Cortex of kidney (tissue), 1 donor: ENCODE measurements at places on chromosomes 6 and 20.

DNA sequence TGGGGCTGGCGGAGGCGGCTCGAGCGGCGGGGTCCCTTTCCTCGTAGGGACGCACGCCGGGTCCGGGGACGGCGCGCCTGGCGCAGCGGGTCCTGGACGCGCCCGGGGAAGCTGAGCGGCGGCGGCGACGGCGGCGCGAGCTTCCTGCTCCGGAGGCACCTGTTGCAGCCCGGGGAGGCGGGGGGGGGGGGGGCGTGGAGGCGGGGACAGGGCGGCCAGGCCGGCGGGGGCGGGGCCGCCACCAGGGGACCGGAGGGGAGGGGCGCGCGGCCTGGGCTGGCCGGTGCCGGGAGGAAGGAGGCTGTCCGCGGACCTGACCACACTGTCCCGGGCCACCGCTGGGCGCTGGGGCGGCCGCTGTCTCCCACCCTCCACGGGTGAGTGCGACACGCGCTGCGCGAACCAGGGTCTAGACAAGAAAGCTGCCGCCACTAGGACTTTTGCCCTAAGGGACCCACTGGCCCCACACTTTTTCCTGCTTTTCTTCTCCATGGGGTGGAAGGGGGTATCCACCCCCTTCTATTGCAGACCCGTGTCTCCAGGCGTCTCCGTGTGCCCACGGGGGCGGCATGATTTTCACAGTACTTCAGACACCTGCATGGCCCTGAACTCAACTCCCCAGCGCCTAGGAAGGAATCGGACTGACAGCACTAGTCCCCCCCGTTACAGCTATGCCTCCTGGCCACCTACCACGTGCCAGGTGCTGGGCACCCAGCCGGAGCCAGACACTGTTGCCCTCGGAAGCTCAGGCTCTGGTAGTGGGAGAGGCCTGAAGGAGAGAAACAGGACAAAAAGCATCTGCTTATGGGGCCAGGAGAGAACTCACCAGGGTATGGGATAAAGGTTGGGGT lies at the start of gene NFATC2:
Gene NFATC2, minus strand, starts transcription at position 149 of the 851 bp plus-strand sequence. CDS start 220 bp downstream, outside the sequence.
- no peak for DNase-seq

GRCh38 chr6:66930559-66931290 lies 1223.7 kb upstream of the EYS start:
- no peak for DNase-seq

- no peak for DNase-seq
These were observed 111.9 kb upstream of the GGTLC1 start for GRCh38 chr20:24100370-24101011.

DNA sequence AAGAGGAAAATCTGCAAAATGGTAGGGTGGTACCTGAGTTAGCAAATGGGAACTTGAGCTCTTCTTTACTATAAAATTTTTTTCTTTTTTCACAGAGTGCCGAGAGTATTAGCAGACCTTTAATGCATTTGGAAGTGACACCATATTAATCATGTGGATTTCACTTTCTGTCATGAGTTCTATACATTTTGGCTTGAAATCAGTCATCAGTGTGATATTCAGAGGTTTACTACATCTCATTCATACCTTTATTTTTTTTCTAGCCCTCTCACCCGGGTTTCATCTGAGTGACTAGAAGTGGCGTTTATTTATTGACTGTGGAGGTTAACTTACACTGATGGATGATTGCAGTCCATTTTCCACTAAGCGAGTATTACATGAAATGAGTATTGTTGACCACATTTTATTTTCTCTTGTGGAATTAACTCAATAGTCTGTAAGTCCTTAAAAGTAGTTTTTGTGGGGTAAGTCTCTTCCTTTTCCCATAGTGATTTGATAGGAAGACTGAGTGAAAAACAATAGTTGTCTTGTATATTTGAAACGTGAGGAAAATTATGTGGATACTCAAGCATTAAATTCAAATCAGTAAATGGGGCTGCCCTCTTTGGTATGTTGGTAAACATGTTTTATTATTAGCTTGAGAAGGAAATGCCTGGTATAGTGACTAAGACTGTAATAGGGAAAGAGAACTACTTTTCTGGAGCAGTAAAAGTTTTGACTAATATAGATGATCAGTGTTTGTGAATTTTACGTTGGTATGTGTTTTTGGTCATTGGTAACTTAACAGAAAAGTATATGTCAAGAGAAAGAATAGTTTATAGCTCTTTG lies 55.5 kb downstream of the JARID2 start:
- no peak for DNase-seq

- DNase-seq: no peak
These were observed 437.4 kb upstream of the JAG1 start for GRCh38 chr20:11111191-11111590.

DNA sequence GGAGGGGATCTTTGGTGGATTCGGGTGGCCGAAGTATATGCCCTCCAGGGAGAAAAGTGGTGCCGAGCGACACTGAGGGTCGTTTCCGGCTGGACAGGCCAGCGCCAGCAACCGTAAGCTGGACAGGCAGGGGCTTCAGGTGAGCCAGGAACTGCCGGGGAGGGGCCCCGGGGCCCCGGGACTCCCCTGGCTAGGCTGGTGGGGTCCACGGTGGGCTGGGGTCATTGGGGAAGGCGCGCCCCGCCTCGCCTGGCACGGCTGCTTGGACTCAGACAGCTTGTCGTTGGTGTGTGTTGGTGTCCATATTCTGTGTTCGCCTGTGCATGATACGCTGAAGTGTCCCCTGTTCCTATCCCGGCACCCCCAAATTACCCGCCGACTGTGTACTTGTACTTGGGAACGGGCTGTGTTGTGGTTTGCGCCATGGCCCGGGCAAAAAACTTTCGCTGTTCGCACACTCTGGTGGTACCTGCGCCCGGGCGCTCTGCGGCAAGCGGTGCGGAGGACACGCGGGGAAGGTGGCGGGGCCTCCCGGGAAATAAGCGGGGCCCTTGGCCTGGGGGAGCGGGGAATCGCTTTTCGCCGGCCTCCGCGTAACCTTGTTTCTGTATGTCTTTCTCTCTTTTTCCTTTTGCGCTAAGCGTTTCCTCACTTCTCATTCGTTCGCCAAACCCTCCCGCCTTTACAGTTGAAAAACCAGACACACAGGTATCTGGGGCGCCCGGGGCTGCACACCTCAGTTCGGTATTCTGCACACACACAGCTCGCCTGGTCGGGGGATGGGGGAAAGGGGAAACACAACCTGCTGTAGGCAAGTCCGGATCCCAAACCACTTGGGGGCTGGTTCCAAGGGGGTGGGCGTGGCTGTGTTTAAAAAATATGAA lies 3.2 kb downstream of the GNAS start:
- DNase-seq: no peak

- DNase-seq: no peak
These were observed 59.8 kb downstream of the MRPL14 start for GRCh38 chr6:44067173-44068139.

- no peak for DNase-seq
These were observed 68.4 kb upstream of the BACH2 start for GRCh38 chr6:90365002-90365401.

DNA sequence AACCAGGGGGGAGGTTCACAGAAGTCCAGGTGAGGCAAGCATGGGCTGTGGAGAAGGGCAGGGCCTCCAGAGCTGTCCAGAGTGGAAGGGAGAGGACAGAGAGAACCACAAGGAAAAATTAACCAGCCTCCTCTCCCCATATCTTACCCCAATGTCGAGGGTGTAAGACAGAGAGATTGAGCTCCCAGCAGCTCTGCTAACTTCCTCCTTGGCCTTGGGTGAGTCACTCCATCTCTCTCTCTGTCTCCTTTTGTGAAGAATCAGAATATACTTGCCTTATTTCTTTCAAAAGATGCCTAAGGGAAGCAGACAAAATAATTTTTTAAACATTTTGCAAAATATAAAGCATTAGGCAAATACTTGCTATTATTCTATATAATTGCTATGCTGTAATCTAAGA lies 58.3 kb upstream of the IYD start:
- no peak for DNase-seq

DNA sequence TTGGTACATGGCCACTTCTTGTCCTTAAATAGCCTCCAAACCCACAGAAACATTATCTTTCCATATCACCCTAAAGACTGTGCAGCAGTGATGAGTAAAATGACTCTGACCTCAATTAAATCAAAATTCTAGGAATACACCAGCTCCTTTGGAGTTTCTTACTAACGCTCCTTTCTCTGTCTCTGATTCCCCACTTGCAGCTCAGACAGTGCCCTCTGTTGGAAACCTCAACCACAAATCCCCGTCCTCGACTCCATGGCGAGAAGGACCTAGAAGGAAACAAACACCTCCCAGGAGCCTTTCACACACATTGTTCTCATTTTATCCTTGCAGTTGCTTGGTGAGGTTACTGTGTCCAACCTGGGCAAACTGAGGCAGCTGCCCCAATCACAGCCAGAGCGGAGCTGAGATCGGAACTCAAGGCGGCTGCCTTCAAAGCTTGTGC lies 17.7 kb upstream of the PARD6B start:
- no peak for DNase-seq

GRCh38 chr6:56840467-56841380 lies 114.2 kb upstream of the BEND6 start:
- DNase-seq: no peak

DNA sequence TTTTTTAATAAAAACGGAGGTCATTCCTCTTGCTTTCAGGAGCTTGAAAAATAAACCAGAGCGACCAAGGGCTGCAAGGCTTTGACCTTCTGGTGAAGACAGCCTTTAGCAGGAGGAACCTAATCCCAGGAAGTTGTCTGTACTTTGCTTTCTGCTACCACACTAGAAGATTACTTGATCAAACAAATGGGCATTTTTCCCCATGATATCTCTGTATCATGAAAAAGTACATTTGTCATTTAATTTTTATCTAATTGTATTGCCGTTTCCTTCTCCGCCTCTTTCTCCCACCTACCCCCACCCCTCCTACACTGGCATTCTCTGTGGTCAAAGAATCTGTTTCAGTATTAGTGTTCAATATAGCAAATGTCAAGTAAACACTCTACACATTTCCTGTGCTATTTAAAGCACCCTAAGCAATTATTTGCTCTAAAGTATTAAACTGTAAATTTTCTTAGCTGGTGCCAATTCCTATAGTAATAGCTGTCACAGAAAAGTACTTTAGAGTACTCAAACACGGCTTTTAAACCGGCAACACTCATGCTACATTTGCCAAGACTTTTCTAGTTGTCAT lies 29.7 kb downstream of the ATXN1 start:
- DNase-seq: no peak

DNA sequence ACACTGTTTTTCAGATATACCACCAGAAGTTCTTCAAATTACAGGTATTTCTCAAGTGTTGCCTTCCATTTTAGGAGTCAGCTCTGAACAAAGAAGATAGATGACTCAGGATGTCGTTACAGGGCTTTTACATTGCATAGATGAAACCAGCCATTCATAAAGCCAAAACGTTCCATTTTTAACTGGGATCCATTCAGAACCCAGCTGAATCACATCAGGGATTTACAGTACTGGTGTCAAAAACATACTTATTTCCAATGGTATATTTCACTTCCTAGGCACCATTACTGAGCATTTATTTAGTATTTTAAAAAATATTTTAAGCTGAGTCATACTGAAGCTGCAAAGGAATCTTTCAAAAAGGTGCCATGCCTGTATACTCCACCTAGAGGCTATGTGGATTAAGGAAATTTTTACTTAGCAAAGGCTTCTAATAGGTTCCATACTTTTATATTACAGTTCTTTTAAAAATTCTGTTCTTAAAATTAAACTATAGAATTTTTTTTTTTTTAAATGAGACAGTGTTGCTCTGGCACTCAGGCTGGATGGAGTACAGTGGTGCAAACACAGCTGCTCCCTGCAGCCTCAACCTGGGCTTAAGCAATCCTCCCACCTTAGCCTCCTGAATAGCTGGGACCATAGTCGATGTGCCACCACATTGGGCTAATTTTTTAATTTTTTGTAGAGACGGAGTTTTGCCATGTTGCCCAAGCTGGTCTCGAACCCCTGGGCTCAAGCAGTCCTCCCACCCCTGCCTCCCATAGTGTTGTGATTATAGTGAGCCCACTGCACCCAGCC lies 2.6 kb downstream of the ASF1A start:
- DNase-seq: no peak

DNA sequence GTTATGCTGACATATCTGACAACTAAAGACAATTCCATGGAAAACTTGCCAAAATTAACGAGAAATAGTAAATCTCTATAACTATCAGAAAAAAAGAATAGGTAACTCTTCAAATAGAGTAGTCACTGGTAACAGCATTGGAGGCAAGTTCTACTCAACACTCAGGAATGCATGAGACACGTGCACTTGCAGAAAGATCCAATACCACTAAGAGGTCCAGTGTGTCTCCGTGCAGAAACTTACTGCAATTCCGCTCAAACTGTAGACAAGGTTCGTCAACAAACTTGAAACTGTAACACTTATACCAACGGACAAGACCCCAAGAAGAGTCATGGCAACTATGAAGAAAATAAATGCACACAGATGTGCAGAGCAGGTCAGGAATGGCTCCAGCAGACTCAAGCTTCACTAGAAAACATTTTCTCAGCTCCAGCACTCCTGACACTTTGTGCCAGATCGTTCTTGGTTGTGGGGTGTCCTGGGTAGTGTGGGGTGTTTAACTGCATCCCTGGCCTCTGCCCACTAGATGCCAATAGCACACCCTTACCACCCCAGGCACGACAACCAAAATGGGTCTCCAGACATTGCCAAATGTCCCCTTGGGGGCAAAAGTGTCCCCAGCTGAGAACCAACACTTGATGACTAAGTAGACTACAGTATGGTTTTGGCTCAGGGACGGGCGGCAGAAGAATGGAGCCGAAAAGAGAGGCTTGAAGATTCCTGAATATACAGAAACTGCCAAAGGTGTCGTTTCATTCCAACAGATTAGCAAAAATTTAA lies 134.8 kb downstream of the DTNBP1 start:
- DNase-seq: no peak

DNA sequence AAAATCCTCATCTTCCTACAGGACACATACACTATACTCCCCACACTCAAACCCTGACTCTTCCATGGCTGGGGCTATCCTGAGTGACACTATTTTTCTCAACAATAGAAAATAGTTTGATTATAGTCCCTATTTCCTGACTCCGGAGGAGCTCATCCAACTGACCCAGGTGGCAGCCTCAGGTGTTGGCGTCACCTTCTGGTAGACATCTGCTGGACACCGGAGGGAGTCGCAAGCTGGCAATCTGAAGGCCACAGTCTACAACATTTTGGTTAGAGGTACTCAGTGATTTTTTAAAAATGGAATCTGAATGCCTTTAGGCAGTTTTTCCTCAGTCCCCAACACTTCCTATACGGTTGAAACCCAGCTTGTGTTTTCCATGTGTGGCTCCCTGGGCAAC lies 32.2 kb upstream of the OCSTAMP start:
- no peak for DNase-seq

GRCh38 chr6:121297694-121298093 lies 36.6 kb downstream of the TBC1D32 start:
- DNase-seq: no peak

- no peak for DNase-seq
These were observed 12.1 kb upstream of the IP6K3 start for GRCh38 chr6:33758815-33759216.
